ENCODE measurements at places on chromosomes 2 and 18.

DNA sequence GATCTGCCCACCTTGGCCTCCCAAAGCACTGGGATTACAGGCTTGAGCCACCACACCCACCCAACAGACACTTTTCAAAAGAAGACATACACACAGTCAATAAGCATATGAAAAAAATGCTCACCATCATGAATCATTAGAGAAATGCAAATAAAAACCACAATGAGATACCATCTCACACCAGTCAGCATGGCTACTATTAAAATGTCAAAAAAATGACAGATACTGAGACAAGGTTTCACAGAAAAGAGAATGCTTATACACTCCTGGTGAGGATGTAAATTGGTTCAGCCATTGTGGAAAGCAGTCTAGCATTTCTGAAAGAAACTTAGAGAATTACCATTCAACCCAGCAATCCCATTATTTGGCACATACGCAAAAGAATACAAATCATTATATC lies 1947.2 kb downstream of the SUCLG1 start:
- no peak for DNase-seq

DNA sequence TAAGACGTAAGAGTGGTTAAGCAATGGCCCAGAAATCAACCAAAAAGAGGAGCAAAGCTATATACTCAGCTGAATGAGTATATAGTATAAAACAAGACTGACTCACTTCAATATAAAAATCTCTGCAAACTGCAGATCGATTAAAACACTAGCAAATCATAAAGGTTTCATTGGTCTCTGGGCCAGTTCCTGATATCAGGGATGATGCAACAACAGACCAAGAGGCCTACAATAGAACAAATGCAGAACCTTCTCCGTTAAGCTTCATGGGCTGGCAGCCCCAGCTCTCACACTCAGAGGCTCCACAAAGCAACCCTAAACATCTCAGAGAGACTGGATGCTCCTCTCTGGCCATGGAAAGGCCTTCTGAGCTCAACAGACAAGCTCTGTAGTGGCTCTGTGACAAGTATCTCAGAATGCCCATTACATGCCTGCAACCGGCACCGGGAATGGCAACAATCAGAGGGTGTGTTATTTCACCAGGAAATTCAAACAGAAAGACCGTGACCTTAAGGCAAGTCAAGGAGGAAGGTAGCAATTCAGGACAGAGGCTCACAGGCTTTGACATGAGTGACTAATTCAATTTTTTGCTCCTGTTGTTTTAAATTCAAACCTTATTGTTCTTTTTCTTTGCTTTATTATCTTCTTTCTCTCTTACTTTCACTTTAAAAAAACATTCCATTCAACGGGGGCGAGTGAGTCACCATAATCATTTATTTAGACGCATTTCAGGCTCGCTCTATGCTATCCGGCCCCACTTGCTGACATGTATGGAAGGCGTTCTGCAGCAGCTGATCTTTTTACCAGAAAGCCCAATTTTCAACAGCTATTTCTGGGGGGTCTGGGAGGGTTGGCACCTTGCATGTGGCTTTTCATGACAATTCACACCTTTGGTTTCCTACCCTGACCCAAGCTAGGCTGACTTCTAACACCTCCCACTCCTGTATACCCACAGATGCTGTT lies 15.1 kb downstream of the CYRIA start:
- DNase-seq: peak; percentile 46

DNA sequence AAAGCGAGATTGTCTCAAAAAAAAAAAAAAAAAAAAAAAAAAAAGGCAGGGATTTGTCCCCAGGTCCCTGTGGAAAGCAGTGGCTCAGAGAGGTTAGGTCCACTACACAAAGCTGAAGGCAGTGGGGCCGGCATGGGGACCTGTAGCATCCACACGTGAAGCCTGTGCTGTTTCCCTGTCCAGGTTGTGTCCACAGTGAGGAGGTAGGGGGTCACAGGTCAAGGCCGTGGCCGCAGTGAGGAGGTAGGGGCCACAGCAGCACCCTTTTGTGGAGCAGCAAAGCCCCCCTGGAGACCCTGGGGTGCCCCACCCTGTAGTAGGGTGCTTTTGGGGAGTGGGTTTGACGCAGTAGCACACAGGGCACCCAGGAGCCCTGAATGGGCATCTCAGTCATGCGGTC lies 14.0 kb downstream of the TMEM177 start:
- DNase-seq: no peak

DNA sequence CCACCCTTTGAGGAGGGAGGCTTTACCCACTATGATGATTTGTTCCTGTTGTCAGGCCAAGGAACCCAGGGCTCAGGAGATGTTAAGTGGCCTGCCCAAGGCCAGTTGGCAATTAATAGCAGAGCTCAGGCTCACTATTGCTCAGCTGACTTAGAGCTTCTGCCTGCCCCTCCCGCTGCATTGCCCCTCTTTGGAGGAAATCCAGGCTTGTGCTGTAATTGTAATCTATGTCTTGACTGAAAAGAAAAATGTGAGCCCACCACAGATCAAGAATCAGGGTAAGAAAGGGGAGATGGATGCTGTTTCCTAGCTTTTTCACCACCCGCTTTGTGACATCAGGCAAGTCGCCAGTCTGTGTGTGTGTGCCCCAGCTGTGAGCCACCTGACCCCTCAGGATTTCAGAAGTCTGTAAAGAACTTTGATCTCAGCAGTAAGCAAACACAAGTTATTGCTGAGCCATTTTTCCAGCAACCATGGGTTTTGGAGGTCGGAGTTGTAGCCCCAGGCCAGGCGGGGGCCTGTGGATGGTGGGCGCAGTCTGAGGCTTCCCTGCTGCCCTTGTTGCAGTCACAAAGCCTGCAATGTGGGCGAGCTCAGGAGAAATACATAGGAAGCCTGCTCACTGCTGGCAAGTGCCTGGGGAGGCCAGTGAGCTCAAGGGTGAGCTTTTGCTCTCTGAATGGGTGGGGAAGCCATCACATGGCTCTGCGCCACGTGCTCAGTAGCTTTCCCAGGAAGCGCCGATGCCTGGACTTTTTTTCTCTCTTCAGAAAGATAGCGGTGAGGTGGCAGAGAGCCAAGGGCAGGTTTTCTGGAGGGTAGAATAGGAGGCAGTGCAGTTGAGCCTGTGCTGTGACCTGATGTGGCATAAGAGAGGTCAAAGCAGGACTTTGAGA lies 6.1 kb downstream of the CABLES1 start:
- no peak for DNase-seq

GRCh38 chr2:241558532-241559322 lies at the start of gene BOK:
Gene BOK (plus strand): TSS chr2:241558745. CDS start chr2:241559484, 739 bp downstream.
- DNase-seq: peak; percentile 84

DNA sequence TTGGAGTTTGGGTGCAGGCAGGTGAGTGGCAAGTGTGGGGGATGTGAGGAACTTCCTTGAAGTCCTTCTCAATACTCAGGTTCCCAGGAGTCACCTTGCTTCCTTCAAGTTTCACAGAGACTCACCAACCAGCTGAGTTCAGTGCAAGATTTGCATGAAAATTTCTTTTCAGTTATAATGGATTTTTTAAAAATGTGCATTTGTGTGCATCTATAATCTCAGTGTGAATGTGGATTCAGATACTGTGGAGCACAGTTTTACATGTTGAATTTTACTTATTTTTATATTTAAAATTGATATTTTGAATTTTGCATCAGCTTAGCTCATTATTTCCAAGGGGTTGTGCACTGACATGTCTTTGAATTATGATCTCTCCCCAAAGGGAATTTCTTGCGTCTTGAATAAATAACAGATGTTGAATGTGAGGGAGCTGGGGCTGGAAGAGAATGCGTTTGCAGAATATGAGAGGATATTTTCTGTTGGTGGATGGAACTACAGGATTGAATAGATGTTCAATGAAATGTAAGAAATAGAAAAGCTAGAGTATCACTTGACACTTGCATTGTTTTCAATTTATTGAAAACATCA lies 184.3 kb downstream of the RPRM start:
- DNase-seq: no peak

DNA sequence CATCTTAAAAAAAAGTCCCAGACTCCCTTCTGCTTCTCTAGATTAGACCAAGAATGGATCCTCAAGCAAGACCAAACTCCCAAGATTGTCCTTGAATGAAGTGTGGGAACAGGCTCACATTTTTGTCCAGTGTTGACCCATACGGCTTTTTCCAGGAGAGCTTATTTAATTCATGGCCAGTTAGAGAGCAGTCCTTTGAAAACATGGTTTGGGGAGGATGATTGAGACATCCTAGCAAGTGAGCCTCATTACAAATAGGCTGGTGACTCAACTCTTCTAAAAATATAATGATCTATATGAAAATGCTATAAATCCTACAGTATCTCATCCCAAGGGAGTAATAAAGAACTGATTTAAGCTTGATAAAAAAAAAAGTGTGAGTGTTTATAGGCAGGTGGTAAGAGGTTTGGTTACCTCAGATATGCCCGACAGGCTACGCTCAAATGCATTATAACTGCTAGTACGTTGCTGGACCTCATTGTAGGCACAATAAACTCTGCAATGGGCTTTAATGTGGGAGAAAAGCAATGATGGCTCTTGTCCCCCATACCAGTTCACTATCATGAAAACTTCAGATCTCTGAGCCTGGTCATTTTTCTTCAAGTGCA lies 17.0 kb downstream of the ANKRD29 start:
- no peak for DNase-seq

- DNase-seq: no peak
Observed at GRCh38 chr18:44651478-44651877, 29.2 kb upstream of the SETBP1 start.

- DNase-seq: peak; percentile 64
Observed at GRCh38 chr18:59083136-59083818, 56.4 kb upstream of the SEC11C start.

- no peak for DNase-seq
Observed at GRCh38 chr2:224308272-224308911, 93.5 kb downstream of the FAM124B start.

GRCh38 chr2:114406347-114406746 lies 36.1 kb upstream of the DPP10 start:
- no peak for DNase-seq
